Fibroblast of mammary gland (primary cell): ENCODE measurements at places on chromosomes 4 and X.

GRCh38 chr4:7524064-7524682, 89.4 kb upstream of the PSAPL1 start:
- DNase-seq: no peak

GRCh38 chr4:159206427-159206871, 103.6 kb downstream of the RAPGEF2 start:
- DNase-seq: no peak

GRCh38 chrX:153032397-153033118, 23.7 kb upstream of the PNMA3 start:
- peak; percentile 35 for DNase-seq

GRCh38 chrX:130216320-130216719, 44.6 kb downstream of the RAB33A start:
- DNase-seq: peak; percentile 26

- DNase-seq: peak; percentile 52
Measured at GRCh38 chr4:139666735-139667281, 1.2 kb downstream of the MGST2 start.

GRCh38 chrX:44299177-44299576, 44.3 kb downstream of the EFHC2 start:
- no peak for DNase-seq

DNA sequence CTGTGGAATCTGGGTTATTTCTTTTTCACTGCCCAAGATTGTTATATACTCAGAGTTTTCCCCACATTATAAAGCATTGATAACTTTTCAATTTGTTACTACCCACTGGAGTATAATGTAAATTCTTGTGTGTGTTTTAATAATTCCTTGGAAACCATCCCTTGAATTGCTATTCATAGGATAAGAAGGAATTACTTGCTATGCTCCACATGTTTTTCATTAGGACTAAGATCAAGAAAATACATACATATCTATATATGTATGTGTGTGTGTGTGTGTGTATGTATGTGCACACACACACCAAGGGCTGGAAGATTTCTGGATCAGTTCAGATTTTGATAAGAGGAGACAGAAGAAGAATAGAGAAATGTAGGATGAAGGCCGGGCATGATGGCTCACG, 206.4 kb upstream of the JADE1 start:
- no peak for DNase-seq

- no peak for DNase-seq
Measured at GRCh38 chr4:137707102-137707620, 174.9 kb upstream of the PCDH18 start.
